ENCODE measurements at places on chromosomes 6 and 20.

- no peak for DNase-seq
These were observed 19.3 kb upstream of the PDE7B start for GRCh38 chr6:135832166-135832565.

GRCh38 chr6:64996301-64996700 is 710.7 kb downstream of the EYS start:
- no peak for DNase-seq

GRCh38 chr6:33312361-33313104 is 1.3 kb downstream of the TAPBP start:
- DNase-seq = peak; percentile 46

DNA sequence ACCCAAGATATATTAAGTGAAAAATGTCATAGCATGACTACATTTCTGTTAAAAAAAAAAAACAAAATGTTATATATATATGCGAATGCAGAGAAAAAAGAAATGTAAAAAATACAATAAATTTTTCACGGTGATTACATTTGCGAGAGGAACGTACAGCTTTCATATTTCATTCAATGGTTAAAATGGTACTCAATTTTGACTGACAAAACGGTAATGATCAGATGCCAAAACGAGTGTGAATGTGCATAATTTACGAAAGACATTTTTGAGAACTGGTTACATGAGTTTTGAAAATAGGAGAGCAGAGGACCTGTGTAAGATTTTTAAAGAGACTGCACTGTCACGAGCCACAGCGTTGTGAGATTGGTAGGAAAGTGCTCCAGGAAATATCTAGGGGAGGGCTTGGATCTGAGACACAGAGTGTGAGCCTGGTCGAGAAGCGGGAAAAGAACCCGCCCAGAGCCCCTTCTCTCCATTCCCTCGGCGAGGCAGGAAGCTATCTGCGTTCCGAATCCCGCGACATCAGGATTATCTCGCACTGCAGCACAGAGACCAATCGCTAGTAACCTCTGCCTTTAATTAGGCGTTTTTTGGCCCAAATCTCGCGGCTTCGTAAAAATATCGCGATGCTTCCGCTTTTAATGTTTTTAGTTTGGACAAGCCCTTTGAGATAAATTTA is 28.5 kb downstream of the TRIM27 start:
- peak; percentile 95 for DNase-seq
